ENCODE measurements at places on chromosomes 5 and 9.

GRCh38 chr5:92962752-92963151 is 618.3 kb downstream of the NR2F1-AS1 start:
- no peak for DNase-seq

DNA sequence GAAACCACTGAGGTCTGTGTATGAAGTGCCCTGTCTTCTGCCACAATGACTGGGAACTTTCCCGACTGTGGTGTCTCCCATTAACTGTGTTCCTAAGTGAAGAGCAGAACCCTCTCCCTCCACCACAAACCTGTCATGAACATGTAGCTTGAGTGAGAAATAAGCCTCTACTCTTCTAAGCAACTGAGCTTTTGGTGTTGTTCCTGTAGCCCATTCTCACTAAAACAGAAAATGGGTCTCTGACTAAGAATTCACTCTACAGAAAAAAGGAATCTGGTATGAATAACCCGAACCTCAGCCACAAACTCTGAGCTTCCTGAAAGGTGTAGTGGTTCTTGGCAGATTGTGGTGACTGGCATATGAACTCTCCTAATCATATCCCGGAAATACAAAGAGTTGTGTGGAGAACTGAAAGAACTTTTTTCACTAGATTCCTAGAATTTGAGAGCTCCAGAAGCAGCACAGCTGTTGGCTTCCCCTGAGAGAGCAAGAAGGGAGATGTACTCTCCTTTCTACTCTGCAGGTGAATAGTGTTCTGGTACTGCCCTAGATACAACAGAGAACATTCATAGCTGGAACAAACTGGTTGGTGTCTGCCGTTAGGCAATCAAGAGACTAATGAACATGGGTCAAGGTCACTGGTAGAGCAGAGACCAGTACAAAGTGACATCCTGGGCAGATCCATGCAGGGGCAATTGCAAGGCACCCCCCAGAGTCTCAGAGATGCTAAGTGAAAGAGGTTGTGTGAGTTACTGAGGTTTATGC is 283.8 kb downstream of the PDE4D start:
- no peak for DNase-seq

DNA sequence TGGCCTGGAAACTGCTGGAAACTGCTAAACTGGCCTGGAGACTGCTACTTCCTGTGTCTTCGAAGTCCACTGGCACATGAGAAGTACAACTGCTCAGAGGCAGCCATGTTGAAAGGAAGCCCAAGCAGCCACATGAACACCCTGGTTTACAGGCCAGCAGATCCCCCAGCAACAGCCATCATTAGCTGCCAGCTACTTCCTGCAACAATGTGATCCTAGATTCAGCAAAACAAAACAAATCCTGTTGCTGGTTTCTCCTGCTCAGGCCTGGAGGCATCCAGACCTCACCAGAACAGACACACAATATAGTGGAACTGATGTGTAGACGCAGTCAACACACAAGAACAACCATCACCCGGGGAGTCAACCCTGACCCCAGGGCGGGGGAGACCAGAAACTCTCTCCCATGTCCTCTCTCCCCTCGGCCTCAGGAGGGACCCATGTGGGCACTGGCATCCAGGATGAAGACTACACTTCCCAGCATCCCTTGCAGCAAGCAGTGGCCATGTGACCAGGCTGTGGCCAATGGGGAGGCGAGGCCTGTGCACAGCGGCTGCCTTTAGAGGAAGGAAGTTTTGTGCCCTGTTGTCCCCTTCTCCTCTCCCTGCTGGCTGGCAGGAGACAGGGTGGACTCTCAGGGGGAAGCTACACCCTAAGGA is 9.2 kb upstream of the LCN15 start:
- DNase-seq, result no peak

DNA sequence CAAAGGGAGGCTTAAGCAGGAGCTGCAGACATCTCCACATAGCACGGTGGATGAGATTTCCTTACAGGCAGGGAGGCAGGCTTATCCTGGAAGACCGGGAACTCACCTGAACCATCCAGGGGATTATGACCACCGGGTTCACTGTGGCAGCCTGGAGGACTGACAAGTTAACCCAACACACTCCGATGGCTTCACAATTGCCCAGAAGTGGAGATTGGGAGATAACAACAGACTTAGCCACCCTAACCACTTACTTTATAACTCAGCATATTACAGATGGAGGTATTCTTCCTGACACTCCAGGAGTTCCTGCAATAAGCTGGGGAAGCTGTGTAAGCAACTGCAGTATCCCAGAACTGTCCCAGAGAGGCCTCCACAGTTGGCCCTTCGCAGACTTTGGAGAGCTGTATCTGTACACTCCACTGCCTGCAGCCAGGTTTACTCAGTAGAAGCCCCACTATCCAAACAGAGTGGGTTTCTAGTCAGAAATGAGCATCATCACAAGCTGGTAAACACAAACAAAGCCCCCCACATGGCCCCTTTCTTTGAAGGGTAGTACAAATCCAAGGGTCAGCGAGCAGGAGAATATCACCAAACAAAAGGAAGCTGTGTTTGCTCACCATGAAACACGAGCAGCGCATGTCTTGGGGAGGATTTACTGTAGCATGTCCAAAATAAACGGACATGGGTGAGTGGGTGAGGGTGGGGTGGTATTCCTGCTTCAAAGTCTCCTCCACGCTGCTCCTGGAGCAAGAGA is 462.2 kb downstream of the RASEF start:
- DNase-seq, result no peak

GRCh38 chr5:133319905-133320520 is 268.2 kb downstream of the HSPA4 start:
- no peak for DNase-seq

GRCh38 chr9:95528908-95529502 is 12.2 kb upstream of the PTCH1 start:
- peak; percentile 7 for DNase-seq

DNA sequence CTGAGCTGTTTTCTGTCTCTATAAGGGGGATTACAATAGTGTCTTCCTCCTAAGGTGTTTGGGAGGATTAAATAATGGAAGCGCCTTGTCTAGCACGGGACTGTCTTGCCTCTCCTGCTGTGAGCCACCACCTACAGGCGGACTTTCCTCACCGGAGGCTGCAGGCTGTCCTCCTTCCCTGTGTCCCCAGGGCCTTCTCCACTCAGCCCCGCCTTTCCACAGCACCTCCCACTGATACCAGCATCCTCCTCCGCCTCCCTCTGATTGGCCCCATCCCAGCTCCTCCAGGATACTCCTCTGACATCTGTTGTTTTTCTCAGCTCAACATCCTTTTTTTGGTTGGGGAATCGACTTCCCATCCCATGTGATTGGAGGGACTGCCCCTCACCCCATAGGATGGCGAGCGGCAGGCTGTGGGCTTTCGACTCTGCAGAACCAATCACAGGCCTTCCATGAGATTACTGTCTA is 851 bp upstream of the ZDHHC12 start:
- DNase-seq, result peak; percentile 19

Data from globus pallidus (tissue), 1 donor.